GM10248 (cell line): ENCODE measurements at places on chromosomes 3 and 15.

- no peak for DNase-seq
Measured at GRCh38 chr3:458653-459310, 262.2 kb downstream of the CHL1 start.

DNA sequence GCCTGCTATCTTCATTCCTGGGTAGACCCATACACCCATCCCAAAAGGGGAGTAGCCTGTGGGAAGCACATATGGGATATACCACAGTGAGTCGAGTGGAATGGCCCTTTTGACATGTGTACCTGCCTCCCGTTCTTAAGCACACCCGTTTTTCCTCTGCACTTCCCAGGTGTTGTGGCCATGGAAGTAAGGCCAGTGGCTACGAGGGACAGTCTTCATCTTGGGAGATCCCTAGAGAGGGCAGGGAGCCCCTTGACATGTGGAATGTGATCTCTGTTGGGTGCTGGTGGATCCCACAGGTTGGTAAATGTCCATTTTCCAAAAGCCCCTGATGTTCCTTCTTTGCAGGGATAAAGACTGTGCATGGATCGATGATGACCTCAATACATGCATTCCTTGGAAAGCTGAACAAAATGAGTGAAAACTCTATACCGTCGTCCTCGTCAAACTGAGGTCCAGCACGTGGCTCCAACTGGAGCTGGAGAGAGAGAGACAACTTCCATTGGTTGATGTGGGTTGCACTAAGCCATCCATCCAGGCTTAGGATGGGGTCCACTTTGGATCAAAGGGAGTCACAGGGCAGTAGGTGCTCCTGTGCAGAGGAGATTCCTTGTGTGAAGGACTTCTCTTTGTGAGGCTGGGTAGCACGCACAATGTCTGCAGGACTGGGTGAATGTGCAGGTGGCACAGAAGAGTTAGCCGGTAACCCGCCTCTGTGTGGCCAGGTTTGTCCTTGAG is 136.8 kb downstream of the SNRPN start:
- no peak for DNase-seq

DNA sequence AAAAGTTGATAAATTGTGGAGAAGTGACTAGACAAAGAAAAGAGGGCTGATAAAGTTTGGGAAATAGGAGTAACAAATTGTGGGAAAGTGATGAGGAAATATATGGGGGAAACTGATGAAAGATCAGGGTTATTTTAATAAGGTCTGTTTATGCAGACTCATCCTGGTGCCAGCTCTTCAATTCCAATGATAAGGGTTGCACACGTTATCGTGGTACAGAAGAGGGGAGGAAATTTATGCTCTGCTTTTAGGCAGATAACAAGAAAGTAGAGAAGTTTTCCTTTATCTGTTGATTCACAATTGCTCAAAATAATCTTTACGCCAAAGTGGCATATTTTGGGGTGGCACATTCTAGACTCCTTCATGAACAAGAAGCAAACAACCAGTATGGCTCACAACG is 32.1 kb upstream of the LIPC start:
- DNase-seq, result no peak

- peak; percentile 61 for DNase-seq
Measured at GRCh38 chr15:84981711-84982300, at the start of gene PDE8A. PDE8A (plus strand) TSS chr15:84981856; CDS start chr15:84982163, 307 bp downstream.

DNA sequence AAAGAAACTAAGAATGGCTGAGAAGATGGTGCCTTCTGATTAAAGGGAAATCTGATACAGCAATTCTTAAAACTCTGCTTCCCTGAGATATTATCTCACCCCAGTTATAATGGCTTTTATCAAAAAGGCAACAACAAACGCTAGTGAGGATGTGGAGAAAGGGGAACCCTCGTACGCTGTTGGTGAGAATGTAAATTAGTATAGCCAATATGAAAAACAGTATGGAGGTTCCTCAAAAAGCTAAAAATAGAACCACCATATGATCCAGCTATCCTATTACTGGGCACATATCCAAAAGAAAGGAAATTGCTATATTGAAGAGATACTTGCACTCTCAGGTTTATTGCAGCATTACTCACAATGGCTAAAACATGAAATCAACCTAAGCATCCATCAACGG is 65.1 kb downstream of the GOLIM4 start:
- no peak for DNase-seq

- DNase-seq, result no peak
Measured at GRCh38 chr3:100263583-100263982, 2.8 kb downstream of the TBC1D23 start.

DNA sequence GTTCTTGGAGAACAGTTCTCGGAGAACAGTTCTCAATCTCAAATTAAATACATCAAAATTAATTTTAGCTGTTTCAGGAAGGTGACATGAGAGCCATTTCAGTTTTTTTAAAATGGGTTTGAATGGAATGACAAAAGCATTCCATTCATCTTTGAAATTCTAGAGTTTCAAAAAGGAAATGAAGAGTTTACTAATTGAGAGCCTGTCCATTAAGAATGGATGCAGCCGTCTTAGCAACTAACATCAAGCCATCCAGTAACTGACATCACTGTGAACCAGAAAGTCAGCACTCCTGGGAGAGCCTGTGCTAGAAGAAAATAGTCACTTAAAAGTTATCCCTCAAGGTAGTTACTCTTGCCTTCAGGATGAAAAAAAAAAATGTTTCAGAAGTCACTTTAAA is 47.0 kb upstream of the FSTL1 start:
- no peak for DNase-seq

GRCh38 chr3:173892547-173892946 is 495.0 kb downstream of the NLGN1 start:
- no peak for DNase-seq

- peak; percentile 30 for DNase-seq
Measured at GRCh38 chr15:67303490-67304363, 49.1 kb downstream of the IQCH start.

- no peak for DNase-seq
Measured at GRCh38 chr3:157170861-157171260, 10.9 kb upstream of the CCNL1 start.

GRCh38 chr15:40958146-40958545 is 4.9 kb downstream of the CHAC1 start:
- DNase-seq, result no peak

- DNase-seq, result no peak
Measured at GRCh38 chr15:26864664-26865191, 2.1 kb upstream of the GABRA5 start.

GRCh38 chr15:43519196-43519595 is 1.8 kb downstream of the MAP1A start:
- no peak for DNase-seq

- DNase-seq, result no peak
Measured at GRCh38 chr15:29337156-29337959, 67.7 kb upstream of the NSMCE3 start.

- peak; percentile 98 for DNase-seq
Measured at GRCh38 chr3:186570096-186570940, at the start of gene DNAJB11. DNAJB11 (plus strand) TSS chr3:186570720; CDS start chr3:186570898, 178 bp downstream.

DNA sequence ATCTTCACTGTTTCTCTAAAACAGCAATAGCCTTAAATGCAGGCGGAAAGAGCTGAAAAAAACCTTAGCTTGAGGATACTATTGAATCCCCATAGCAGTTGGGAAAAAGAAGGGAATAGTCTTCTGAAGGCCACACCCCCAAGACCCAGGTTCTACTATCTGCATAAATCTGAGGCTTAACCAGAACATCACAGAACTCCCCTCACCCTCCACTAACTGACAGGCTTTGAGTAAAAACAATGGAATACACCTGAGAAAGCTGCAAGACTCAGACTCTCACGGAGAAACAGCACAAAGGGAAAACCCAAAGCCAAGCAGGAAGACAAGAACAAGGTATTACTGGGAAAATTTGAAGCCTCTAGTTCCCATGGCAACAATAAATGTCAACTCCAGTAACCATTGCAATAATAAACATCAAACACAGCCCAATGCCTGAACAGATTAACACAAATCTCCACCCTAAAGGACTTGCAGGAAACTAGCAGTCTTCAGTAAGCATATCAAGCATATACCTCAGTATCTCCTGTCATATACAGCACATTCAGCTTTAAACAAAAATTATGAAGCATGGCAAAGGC is 56.4 kb downstream of the TMCC1 start:
- no peak for DNase-seq

GRCh38 chr15:60651734-60652141 is 172.8 kb upstream of the ICE2 start:
- no peak for DNase-seq

DNA sequence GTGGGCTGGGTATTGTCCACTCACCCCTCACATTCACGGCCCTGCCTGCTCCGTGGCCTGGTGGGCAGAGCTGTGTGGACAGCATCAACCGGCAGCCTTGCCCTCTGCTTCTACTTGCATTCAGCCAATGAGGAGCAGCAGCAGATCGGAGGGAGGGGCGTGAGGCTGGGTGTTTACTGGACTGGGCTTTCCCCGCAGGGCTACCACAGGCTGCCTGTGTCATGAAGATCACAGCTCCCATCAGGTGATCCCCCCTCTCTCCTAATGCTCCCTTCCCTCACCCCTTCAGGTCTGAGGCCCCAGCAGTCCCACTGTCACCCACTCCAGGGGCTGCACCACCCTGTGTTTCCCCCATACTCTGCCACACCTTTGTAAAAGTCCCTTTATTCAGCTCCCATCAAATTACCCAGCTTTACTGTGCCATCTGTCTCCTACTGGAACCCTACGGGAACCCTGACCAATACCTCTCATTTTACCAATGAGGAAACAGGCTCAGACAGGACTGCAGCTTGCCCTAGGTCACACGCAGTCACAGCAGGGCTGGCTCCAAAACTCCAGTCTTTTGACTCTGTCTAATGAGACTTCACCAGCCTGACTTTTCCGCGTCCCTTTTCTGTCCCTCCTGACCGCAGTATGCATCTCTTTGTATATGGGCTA is 81.1 kb downstream of the MEGF11 start:
- DNase-seq, result no peak

- no peak for DNase-seq
Measured at GRCh38 chr3:66633402-66634381, 132.9 kb upstream of the LRIG1 start.

GRCh38 chr15:64950888-64951287 is 38.8 kb downstream of the SPG21 start:
- no peak for DNase-seq

- DNase-seq, result no peak
Measured at GRCh38 chr3:52552089-52552488, 15.7 kb downstream of the UQCC5 start.

DNA sequence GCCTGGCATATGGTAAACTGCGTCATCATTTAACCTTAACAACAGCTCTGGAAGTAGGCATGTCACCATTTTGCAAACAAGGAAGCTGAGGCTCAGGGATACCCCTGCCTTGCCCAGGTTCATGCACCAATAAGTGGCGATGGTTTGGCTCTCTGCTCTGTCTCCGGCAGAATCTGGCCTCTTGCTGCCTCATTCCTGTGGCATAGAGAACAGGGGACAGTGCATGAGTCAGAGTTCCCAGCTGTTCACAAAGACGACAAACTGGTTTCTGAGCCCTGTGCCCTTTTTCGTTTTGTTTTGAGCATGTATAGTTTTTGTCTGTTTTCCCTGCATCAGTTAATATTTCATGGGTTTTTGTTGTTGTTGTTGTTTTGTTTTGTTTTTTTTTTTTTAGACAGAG is 236.8 kb downstream of the OPA1 start:
- no peak for DNase-seq

DNA sequence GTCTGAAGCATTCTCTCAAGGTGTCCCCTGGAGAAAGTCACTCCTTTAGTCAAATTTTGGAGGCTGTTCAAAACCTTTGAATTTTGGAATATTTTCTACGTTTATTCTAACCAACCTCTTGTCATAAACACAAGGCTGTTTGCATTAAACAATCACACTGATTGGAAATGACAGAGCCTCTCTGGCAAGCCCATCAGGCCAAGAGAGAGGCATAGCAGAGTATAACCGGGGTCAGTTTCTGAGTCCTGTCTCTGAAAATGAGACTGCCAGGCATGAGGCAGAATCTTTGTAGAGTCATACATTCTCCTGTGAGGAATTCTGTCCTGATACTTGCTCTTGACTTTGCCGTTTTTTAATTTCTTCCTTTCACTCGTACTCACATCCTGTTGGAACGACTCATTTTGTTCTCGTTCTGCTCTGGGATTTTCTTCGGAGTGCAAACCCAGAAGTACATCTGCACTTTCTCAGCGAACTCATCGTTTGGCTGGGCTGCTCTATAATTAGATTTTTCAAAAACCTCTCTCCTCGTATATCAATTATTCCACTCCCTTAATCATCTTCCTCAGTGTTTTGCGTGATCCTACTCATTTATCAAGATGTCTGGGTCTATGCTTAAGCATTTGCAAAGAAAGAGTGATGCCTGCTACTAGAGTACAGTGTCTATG is 114.2 kb downstream of the AGBL1 start:
- DNase-seq, result no peak

- DNase-seq, result no peak
Measured at GRCh38 chr3:21649519-21649918, 101.5 kb downstream of the ZNF385D start.

DNA sequence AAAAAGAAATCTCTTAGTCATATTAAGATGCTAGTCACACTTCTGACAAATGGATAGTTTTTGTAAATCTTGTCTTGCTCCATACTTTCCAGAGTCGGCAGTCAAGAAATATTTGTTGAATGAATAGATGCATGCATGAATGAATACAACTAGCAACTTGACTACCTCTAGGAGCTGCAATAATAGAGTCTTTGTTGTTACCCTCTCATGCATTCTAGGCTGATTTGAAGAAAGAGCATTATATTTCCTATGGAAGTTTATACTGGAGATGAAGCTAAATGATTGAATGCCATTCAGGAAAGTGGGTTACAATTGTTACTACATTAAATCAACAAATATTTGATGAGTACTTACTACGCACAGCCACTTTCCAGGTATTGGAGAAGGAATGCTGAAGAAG is 18.1 kb upstream of the TRAT1 start:
- DNase-seq, result no peak

DNA sequence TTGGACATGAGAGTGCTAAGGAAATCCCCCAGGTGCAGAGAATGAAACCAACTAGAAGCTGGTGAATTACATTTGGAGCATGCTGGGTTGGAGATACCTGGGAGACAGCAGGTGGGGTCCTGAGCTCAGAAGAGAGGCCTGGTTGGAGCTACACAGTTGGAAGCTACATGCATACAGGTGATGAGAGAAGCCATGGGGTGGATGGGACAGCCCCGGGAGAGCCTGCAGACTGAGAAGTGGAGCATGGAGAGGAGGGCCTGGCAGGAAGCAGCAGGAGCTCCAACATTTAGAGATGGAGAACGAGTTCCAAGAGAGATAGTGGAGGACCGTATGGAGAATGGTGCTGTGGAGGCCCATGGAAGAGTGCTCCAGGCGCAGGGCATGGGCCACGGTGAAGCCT is 10.2 kb downstream of the PAQR5 start:
- no peak for DNase-seq

GRCh38 chr15:45205192-45205591 is 17.4 kb upstream of the SHF start:
- DNase-seq, result peak; percentile 69
